Activated CD8-positive, alpha-beta T cell treated with anti-CD3 and anti-CD28 coated beads, Interleukin-2, amount 10 ng/mL, durations not matched to agents 7 days and 5 days (primary cell): ENCODE measurements at places on chromosomes 12 and 14. TPM values are rescaled to one million over a fixed set of nuclear protein-coding genes. Genes with fewer than 3 reads are reported as not detected.

The CEBPE gene
- 0.50 TPM for total RNA-seq

The NKX2-1 gene
- not detected for total RNA-seq

The MYF5 gene
- not detected for total RNA-seq

The LIN7A gene
- not detected for total RNA-seq

The TAS2R30 gene
- 3.5 TPM for total RNA-seq

The OR4K13 gene
- total RNA-seq = not detected

The MDGA2 gene
- not detected for total RNA-seq

The NANOG gene
- total RNA-seq = not detected

The FAM181A gene
- total RNA-seq = not detected

The TAS2R8 gene
- not detected for total RNA-seq
